ENCODE measurements at places on chromosomes 6 and 20.

DNA sequence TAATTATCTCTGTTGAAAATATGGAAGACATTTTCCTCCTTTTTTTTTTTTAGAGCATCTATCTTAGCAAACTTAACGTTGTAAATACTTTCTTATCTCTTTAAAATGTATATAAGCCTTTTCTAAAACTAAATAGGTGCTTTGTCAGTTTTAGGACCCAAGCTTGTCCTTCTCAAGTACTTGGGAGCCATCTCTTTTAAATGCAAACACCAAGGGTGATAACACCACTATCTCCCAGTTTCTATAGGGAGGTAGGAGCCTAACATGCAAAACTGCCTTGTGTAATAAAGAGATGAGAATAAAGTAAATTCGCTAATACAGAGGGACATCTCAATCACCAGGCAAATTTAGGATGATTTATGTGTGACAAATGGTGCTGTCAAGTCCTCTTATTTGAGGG, 157.0 kb upstream of the FAM83B start:
- DNase-seq, result no peak

DNA sequence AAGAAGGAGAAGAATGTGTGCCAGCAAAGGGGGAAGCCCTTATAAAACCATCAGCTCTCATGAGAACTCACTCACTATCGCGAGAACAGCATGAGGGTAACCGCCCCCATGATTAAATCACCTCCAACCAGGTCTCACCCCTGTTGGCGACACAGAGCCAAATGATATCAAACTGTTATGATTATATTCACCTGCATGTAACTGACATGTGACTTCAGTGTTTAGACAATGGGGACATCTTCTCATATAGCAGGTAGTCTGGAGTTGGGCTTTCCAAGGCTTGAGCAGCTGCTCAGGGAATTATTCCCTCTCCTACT, 115.2 kb downstream of the SASH1 start:
- no peak for DNase-seq

GRCh38 chr20:6940048-6940447, 172.6 kb downstream of the BMP2 start:
- peak; percentile 20 for DNase-seq

- no peak for DNase-seq
Measured at GRCh38 chr6:18413381-18413780, 26.2 kb downstream of the RNF144B start.

DNA sequence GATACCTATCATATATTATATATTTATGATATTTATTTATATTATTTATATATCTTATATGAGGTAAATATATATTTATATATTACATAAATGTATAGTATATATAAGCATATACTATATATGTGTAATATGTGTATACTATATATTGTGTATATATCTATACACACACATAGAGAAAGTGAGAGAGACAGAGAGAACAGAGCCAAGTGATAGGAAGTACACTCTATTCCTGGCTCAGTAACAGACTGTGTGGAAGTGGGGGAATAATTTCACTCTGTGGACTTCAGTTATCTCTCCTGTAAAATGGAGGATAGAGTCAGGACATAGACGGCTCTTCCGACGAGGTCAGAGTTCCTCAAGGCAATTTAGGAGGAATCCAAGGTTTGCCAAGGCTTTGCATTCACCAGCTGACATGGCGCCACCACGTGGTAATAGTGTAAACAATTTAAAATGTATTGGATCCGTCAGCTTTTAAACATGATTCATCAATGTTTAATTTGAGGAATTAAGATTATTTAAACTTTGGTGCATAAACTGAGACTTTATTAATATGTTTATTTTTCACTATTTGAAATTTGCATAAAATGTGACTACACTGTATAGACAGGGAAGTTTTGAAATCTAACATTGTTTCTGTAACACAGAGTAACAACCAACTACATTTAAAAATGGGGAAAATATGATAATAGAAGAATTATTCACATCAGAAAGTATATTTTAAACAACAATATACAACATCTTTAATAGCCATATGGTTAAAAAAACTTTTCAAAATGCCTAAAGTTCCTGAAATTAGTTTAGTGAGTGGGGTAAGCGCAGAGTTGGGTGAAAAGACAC, 75.4 kb upstream of the TMEM244 start:
- peak; percentile 67 for DNase-seq

DNA sequence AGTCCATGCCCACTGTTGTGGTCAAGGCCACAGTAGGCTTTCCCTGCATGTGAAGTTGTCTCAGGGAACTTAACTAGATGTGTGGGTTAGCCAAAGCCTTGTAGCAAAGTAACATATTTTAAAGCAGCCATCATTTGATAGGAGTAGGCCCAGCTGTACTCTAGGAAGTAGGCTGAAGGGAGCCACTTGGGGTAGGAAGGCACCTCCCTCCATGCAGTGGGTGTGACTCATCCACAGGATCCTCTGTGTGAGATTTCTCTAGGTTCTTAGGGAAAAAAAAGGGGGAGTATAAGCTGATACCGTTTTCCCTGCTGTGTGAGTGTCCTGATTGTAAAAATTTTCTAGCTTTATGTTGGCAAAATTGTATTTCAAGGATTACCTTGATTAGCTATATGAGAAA, 44.7 kb downstream of the VAPB start:
- DNase-seq, result peak; percentile 16

DNA sequence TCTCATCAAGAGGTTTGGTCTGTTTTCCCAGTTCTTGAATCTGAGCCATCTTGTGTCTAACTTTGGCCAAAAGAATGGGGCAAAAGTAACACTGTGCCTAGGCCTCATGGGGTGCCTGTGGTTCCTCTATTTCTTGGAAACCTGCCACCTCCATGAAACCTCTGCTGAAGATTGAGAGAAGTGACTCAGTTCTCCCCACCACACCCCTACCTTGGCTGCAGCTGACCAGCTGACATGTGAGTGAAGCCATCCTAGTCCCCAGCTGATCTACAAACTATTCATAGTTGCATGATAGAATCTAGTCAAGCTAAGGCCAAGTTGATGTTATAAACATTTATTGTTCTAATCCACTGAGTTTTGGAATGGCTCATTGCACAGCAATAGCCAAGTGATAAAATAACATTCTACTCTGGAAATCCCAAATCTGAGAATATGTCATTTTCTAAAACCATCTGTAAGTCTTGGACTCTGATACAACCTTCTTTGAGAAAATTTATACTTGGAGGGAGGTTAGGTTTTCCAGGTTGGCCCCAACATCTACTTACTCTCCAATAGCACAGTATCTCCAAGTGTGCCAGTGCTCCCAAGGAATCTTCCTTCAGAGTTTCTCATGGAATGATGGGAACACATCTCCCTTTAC, 107.0 kb upstream of the SMLR1 start:
- no peak for DNase-seq

DNA sequence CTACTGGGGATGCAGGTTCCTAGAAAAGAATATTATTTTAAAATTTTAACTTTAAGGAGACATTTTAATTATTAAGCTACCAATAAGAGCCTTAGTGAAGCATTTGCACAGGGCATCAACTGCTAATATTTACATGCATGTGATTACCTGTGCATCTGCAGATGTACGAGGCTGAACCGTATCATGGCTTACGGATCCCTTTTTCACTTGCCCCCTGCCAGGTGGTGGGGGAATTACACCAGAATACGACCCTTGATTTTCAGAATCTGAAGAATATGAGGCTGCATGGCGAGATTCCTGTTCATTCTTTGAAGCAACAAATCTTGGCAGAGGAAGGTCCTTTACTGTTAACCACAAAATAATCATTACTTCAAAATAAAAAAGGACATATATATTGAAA, 42.7 kb downstream of the REPS1 start:
- no peak for DNase-seq

DNA sequence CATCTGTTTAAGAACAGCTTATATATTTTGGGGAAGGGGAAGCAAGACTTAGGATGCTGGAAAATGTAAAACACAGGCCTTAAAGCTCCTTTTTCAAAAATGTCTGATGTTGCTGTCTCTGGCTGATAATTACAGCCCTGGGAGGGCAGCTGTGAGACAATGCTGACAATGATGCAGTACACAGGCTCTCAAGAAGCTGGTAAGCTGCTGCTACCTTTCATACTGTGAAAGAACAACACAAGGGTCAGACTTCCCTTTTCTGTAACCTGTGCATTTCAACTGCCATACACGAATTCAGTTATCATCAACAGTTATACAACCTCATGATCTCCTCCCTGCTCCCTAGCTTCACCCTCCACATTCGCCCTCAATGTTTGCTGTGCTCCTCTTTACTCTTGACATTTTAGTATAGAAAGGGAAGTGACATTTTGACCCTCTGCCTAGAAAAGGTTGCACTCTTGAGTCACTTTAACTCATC, 25.2 kb downstream of the MAP7 start:
- no peak for DNase-seq

DNA sequence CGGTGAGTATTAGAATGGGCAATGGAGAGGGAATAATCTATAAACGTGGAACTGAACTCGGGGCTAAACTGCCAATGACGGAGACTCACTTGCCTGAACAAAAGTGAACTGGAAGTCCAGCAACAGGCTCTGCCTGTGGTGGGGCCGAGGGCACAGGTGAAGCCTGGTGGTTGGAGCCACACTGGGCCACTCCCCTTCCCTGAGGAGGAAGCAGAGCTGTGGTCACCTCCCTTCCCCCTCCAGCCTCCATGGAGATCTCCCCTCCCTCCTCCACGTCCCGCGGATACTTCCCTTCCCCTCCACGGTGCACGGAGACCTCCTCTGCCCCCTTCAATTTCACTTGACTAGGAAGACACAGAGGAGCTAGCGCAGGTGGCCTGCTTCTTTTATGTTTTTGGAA, 14.7 kb upstream of the DSP start:
- DNase-seq, result no peak

Data from HFF-Myc (cell line).